ENCODE measurements at places on chromosomes 16 and 17.
A peak's percentile ranks its signal among the peaks of the same experiment; 100 is the strongest.

DNA sequence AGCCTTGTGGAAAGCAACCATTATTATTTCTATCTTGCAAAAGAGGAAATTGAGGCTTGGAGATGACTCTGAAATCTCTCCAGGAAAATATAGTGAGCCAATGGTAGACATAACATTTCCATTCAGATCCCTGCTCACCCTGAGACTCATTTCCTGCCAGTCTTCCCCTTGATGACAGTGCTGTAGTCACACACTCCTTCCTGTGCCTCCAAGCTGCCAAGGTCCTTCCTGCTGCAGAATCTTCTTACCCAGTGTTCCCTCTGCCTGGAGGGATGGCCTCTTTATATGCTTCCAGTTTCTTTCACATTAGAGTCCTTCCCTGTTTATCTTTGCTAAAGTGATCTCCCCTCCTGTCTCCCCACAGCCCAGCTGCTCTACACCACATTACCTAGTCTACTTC is 648.1 kb downstream of the TOX3 start:
- no peak for DNase-seq

- DNase-seq: no peak
Measured at GRCh38 chr17:58032691-58033415, 25.8 kb upstream of the SRSF1 start.

- no peak for DNase-seq
Measured at GRCh38 chr16:17496891-17497290, 26.1 kb upstream of the XYLT1 start.

DNA sequence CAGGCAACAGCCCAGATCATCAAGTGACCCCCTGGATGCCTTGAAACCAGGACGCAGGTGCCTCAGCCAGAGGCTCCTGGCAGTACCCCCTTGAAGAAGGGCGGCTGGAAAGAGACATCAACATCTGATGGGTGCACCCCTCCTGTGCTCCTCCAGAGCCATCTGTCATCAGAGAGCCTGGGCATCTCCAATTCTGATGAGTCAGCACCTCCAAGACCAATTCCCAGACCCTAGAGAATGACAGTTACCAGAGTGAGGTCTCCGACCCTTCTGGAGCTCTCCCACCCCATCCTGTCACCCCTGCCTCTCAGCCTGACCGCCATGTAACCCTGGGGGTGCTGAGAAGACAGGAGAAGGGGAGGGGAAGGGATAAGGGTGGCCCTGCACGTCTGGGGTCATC is 433.7 kb downstream of the SOX9 start:
- no peak for DNase-seq

DNA sequence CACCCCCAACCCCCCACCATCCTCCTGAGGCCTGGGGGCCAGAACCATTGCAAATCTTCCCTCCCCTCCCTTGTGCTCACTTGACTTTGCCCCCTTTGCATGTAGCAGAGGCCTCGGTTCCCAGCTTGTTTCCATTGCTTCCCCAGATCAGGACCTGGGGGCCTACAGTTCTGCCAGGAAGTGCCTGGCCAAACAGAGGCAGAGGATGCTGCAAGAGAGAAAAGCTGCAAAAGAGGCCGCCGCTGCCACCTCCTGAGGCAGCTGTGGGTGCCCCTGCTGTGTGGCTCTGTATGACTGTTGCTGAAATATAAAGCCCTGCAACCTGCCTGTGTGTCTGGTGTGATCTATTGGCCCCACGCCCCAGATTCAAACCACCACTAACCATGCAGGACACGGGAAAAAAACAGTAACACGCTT is 2.3 kb downstream of the NDUFB10 start:
- DNase-seq: peak; percentile 73

DNA sequence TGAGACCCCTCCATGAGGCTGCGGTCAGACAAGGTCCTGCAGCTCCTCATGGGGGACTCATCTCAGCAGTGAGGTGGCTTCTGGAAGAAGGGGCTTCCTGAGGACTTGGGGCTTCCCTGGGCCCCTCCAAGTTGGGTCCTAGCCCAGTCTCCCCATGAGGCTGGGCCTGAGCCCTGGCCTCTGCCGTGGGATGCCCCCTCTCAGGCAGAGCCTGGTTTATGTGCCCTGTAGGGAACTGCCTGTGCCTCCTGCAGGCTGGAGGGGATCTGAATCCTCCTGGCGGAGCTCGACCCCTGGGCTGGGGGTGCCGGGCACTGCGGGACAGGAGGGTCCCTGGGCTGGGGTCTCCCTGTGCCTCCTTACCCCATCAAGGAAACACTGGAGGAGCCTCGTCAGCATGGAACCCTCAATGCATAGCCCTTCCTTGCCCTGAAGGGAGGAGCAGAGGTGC is 45.8 kb downstream of the TNFRSF13B start:
- no peak for DNase-seq

DNA sequence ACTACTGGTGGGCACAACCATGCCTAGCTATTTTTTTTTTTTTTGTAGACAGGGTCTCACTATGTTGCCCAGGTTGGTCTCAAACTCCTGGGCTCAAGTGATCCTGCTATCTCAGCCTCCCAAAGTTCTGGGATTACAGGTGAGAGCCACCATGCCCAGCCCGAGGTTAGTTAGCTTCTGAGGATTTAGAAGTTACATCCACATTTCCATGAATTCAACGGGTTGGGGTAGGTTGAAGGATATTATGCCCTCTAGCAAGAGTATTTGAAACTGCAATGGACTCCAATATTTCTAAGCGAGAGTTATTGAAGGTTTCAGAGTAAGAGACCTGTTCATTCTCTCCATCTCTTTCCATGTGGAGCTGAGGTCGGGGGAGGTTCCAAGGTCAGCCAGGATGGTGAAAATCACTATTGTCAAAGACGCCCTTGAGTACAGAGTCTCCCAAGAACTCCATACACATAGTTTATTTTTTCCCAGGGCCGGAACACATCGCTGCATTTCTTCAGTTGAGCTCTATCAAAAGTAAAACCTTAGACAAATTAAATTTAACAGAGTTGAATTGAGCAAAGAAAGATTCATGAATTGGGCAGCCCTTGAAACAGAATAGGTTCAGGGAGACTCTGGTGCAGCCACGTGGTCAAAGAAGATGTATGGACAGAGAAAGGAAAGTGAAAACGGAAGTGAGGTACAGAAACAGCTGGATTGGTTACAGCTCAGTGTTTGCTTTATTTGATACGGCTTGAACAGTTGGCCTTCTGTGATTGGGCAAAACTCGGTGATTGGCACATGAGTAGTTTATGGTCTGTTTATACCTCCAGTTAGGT is 19.0 kb upstream of the ITPRIPL2 start:
- DNase-seq: peak; percentile 22

GRCh38 chr17:34248511-34249024 is 6.5 kb upstream of the CCL2 start:
- DNase-seq: peak; percentile 88

DNA sequence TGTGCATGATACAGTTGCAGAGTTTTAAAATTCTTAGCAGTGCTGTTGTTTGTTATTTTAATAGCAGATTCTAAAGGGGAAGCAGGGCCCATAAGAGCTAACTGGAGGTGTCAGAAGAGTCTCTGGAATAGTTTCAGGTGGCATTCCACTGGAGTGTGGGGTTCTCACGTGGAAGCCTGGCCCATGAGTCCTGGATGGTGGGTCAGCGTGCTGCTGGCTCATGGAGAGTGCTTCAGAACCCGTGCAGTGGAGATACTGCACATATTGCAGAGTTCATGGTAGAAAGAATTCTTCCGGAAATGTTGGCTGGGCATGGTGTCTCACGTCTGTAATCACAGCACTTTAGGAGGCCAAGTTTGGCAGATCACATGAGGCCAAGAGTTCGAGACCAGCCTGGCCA is 43.9 kb downstream of the B9D1 start:
- DNase-seq: no peak

- peak; percentile 86 for DNase-seq
Measured at GRCh38 chr17:740240-741017, 8.0 kb downstream of the TLCD3A start.

GRCh38 chr16:59878479-59878878 is 1144.4 kb upstream of the GOT2 start:
- no peak for DNase-seq

DNA sequence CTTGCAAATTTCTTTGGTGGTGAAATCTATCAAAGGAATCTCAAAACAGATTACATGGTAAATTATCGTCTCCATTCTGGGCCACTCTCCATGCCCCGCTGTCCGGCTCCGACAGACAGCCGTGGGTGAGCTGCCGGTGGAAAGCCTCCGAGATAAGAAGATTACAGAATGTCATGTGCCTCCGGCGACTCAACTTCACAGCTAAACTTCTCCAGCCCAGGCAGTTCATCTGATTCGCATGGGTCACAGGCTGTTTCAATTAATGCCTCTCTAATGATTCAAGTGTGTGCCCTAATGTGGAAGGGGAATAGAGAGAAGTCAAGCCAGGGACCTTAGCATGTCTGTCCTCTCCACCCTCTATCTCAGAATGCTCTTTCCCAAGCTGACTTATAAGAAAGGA is 520.8 kb upstream of the ZFHX3 start:
- DNase-seq: no peak

- DNase-seq: no peak
Measured at GRCh38 chr16:5852151-5852550, 754.6 kb upstream of the EEF2KMT start.

- DNase-seq: no peak
Measured at GRCh38 chr16:58038219-58038641, 12.7 kb downstream of the MMP15 start.

DNA sequence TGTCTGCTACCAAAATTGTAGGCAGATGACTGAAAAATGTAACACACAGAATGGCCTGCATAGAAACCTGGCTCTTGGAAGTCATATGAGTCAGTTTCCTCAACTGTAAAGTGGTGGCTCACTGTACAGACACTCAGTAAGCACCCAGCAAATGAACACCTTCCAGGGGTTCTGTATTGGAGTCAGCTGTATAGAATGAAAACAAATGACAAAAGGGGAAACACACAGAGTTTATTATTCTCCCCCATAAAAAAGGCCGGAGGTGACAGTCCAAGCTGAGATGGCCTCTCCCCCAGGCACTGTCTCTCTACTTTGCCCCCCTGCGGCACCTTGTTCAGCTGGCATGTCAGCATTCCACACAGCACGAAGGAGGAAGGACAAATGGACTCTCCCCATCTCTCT is 6.2 kb upstream of the MEOX1 start:
- no peak for DNase-seq

- DNase-seq: peak; percentile 25
Measured at GRCh38 chr17:12348476-12348875, 317.2 kb upstream of the MYOCD start.

- DNase-seq: no peak
Measured at GRCh38 chr17:5975661-5976060, 94.5 kb upstream of the WSCD1 start.

- DNase-seq: no peak
Measured at GRCh38 chr16:35711958-35712357, 2252.5 kb downstream of the TP53TG3F start.

DNA sequence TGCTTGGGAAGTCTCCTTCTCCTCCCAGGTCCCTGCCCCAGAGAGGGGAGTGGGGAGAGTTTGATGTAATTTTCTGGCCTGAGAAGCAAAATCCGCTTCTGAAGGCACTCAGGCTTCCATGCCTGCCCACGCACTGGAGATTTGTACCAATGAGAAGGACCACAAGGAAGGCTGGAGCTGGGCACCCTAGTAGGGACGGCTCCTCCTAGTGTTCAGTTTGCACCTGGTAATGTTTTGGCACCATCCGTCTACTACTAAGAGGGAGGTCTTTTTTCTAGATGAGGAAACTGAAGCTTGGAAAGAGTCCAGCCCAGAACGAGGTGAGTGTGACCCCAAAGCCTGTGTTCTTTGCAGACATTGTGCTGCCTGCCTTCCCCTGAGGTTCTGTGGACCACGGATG is 83.6 kb upstream of the NLRP1 start:
- DNase-seq: peak; percentile 23

DNA sequence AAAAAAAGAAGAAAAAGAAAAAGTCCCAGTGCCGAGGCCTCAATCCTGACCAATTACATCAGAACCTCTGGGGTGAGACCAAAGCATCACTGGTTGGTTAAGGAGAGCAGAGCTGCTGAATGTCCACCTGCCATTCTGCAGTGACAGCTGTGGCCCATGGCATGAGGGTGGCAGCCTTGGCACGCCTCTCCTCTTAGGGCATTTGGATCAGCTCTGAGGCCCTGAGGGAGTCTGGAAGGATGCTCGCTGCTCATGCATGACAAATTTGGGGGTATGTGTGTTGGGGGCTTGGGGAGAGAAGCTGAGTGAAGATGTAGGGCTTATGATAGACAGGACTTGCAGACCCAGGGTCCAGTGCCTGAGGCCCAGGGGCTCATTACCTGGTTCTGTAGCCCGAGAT is 26.3 kb downstream of the MYLK3 start:
- DNase-seq: no peak

- DNase-seq: no peak
Measured at GRCh38 chr16:79816081-79816497, 215.6 kb upstream of the MAF start.

GRCh38 chr17:4609761-4610160 is 25.4 kb downstream of the SMTNL2 start:
- DNase-seq: no peak

GRCh38 chr17:56009795-56010651 is 143.3 kb upstream of the ANKFN1 start:
- DNase-seq: no peak

GRCh38 chr16:47519037-47519436 is 57.9 kb downstream of the PHKB start:
- DNase-seq: no peak

- DNase-seq: peak; percentile 67
Measured at GRCh38 chr17:8060274-8060673, 21.4 kb downstream of the ALOX15B start.

GRCh38 chr16:89374393-89374960 is 115.9 kb downstream of the ANKRD11 start:
- DNase-seq: no peak

DNA sequence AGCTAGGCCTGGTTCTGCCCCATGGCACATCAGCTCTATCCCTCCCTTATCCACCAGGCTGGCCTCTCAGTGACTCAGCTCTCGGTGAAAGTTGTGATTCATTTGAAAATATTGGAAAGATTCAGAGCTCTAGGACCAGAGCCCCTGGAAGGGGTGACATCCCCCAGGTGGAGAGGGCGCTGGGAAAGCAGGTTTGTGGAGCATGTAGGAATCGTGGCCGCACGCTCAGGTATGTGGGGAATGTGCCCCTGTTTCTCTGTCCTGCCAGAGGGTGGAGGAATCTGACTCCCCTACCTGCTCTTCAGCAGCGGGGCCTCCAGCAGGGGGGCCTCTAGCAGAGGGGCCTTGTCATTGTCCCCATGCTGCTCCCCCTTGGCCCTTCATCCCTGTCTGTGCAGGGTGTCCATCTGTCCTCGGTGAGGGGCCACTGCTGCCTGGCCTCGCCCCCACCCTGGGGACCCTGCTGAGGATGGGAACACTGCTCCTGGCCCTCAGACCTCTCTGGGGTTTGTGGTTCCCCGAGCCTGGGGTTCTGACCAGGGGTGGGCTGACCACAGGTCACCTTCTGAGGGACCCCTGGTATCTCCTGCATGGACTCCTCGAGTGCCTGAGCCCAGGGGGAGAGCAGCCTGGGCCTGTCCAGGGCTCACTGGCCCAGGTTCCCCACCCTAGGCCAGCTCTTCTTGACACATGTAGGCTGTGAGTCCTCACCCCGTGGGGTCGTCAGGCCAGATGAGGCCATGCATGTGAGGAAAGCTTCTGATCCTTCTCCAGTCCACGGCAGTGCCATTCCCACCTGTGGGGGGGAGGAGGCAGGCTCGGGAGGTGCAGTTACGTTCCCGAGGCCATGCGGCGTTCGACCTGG is 47.5 kb downstream of the NT5M start:
- DNase-seq: no peak

GRCh38 chr17:1555651-1556471 is 6.7 kb downstream of the PITPNA start:
- DNase-seq: peak; percentile 94

- no peak for DNase-seq
Measured at GRCh38 chr16:84253173-84253572, 13.4 kb upstream of the KCNG4 start.

GRCh38 chr17:78163881-78164747 is 4.3 kb upstream of the SYNGR2 start:
- no peak for DNase-seq
